ENCODE measurements at places on chromosomes 4 and X. TPM values are rescaled to one million over a fixed set of nuclear protein-coding genes. Genes with fewer than 3 reads are reported as not detected.
A peak's percentile ranks its signal among the peaks of the same experiment; 100 is the strongest.

Gene DCHS2
- total RNA-seq = 0.70 TPM

Gene LRRC66
- total RNA-seq = 0.09 TPM

Gene ELF2
- 49.6 TPM for total RNA-seq

Gene GLRB
- 0.50 TPM for total RNA-seq

GRCh38 chr4:168541266-168541953, 44.6 kb downstream of the PALLD start:
- no peak overlapping the region for H3K4me3 ChIP-seq

DNA sequence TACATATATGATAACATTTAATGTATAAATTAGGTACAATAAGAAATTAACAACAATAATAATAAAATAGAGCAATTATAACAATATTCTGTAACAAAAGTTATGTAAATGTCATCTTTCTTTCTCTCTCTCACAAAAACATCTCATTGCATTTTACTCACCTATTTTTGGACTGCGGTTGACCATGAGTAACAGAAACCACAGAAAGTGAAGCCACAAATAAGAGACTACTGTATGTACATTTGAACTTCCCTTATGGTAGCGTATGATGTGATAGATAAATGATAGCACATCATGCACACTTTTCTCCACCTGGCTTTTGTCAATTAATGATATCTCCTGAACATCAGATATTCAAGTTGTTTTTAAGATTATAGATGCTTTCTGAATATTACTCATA, 80.5 kb downstream of the HNRNPD start:
- H3K27ac ChIP-seq = no peak overlapping the region
- no peaks in the 10 kb centered on the region for H3K36me3 ChIP-seq
- no peak for DNase-seq
- no peaks in the 10 kb centered on the region for H3K4me1 ChIP-seq

DNA sequence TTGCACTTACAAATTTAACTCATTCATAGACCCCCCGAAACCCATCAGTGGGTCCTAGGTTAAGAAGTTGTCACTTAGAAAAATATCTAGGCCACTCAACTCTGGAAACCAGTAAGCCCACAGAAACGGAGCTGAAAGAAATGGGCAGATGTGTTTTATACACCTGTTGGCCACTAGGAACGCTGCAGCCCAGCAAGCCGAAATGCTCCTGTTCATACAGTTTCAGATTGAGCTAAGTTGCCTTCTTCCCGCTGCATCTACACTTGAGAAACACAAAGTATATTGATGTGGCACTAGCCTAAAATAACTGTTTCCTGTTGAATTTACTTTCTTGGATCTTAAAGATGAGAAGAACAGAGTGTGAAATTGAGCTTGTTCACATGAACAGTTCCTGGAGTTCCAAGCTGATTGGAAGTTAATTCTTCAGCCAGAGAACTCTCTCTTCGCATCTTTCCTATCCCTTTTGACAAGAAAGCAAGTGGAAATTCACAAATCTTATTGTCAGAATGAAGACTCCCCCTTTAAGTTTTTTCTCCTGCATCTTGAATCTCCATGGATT, 174.1 kb downstream of the RBMX2 start:
- no peaks in the 10 kb centered on the region for H3K27me3 ChIP-seq
- H3K4me1 ChIP-seq = no peaks in the 10 kb centered on the region
- no peak overlapping the region for H3K27ac ChIP-seq
- H3K4me3 ChIP-seq = no peak overlapping the region
- peaks cover 6% of the 10 kb centered on the region for H3K36me3 ChIP-seq
- DNase-seq = peak; percentile 38

DNA sequence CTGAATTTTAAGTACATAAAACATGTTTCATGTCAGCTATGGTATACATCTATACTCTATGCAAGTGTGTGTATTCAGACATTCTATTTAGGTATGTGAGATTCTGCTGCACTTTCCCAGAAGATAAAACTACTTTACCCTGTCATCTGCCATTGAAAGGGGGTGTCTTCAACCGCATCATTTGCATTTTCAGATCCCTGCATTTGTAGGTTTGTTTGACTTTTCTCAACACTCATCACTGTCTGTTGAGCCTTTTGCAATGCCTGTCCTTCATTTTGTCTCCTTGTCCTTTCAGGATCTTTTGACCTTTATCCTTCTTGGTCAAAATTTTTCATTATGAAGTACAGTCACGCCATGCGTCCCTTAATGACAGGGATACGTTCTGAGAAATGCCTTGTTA, 103.5 kb downstream of the TMA16 start:
- H3K36me3 ChIP-seq = no peaks in the 10 kb centered on the region
- H3K27me3 ChIP-seq = no peaks in the 10 kb centered on the region
- H3K4me1 ChIP-seq = no peaks in the 10 kb centered on the region
- H3K27ac ChIP-seq = no peak overlapping the region
- no peak for DNase-seq

GRCh38 chr4:101103381-101104142, 243.8 kb downstream of the PPP3CA start:
- no peaks in the 10 kb centered on the region for H3K27me3 ChIP-seq
- DNase-seq = no peak
- H3K27ac ChIP-seq = no peak overlapping the region

DNA sequence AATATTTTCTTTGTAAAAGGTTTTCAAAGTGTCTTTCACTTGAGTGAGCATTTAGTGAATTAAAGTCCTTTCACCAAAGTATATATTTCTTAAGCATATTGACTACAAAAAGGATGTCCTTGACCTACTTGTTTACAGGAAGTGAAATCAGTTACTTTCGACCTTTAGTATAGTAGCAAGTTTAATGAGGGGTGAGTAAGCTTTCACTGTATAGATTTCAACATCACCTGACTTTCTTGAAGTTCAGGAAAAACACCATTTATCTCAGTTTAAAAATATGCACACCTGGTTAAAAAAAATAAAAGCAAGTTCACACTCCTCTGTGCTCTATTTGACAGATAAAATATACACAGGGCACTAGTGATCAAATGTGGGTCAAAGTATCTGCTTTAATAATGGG, 88.1 kb downstream of the CCSER1 start:
- DNase-seq = no peak
- no peak overlapping the region for H3K4me3 ChIP-seq
- no peaks in the 10 kb centered on the region for H3K27me3 ChIP-seq
- H3K4me1 ChIP-seq = peaks cover 6% of the 10 kb centered on the region

GRCh38 chr4:181443021-181443420, 800.2 kb upstream of the TENM3 start:
- no peaks in the 10 kb centered on the region for H3K36me3 ChIP-seq
- no peak overlapping the region for H3K27ac ChIP-seq
- H3K27me3 ChIP-seq = no peaks in the 10 kb centered on the region
- DNase-seq = no peak
- no peak overlapping the region for H3K4me3 ChIP-seq

- H3K4me3 ChIP-seq = peak overlapping the region; percentile 94
- peak; percentile 95 for DNase-seq
- H3K4me1 ChIP-seq = peaks cover 6% of the 10 kb centered on the region
Observed at GRCh38 chrX:122220644-122221373, 963.3 kb upstream of the GRIA3 start.

DNA sequence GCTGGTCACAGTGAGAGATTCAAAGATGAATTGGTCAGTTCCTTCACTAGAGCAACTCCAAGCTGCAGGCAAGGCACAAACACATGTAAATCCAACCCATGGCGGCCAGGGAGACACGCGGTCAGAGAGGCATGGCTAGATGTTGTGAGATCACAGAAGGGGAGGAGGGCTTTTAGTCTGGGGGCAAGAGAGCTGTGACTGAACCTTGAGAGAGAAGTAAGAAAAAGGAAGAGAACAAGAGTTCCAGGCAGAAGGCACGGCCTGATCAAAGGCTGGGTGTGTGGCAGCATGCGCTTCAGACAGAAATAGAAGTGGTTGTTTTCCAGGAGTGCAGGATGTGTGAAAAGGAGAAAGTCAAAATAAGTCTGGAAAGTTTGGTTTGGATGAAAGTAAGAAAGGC, 15.9 kb downstream of the CCDC149 start:
- no peaks in the 10 kb centered on the region for H3K36me3 ChIP-seq
- H3K27ac ChIP-seq = no peak overlapping the region
- H3K4me3 ChIP-seq = no peak overlapping the region
- H3K4me1 ChIP-seq = peaks cover 3% of the 10 kb centered on the region
- no peak for DNase-seq

DNA sequence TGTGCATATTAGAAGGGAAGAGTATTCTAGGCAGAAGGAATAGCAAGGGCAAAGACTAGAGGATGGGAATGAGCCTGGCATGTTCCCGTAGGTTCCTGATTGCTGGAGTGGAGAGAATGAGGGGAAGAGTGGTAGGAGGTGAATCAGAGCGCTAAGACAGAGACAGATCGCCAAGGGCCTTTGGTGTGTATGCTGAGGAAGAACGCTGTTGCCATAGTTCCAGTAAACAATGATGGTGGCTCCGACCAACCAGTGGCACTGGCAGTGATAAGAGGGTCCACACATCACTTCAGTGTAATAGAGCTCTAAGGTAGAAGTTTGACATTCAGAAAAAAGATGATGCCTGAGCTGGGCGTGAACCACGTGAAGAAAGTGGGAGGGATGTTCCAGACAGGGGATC, 966 bp downstream of the TBC1D25 start:
- no peaks in the 10 kb centered on the region for H3K27me3 ChIP-seq
- no peak overlapping the region for H3K27ac ChIP-seq
- H3K4me1 ChIP-seq = no peaks in the 10 kb centered on the region
- peak overlapping the region; percentile 91 for H3K4me3 ChIP-seq
- DNase-seq = no peak
- peaks cover 7% of the 10 kb centered on the region for H3K36me3 ChIP-seq

DNA sequence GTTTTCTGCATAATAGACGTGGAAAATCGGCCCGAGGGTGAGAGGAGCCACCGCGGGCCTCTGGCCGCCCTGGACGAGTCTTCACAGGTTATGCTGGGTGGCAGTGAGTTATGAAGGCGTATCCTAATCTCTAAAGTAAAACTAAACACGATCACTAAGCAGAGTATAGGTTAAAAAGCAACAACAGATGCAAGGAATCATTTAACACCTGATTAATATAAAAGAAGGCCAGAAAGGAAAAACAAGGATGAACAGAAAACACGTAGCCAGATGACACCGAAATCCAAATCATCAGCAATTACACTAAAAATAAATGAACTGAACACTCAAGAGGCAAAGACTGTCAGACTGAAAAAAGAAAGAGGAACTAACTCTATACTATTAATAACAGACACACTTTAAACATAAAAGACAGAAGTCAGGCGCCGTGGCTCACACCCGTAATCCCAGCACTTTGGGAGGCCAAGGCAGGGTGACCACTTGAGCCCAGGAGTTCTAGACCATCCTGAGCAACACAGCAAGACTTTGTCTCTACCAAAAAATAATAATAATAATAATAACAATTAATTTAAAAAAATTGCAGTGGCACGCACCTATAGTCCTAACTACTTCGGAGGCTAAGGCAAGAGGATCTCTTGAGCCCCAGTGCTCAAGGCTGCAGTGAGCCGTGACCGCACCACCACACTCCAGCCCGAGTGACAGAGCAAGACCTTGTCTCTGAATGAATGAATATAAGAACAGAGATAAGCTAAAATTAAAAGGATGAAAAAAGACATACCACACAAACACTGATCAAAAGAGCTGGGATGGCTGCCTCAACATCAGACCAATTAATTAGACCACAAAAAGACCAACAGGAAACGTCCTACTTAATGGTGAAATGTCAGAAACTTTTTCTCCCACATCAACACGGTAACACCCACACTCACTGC, 30.0 kb downstream of the CTBP1 start:
- H3K4me1 ChIP-seq = no peaks in the 10 kb centered on the region
- DNase-seq = no peak
- H3K27me3 ChIP-seq = no peaks in the 10 kb centered on the region
- no peak overlapping the region for H3K27ac ChIP-seq

GRCh38 chr4:48813964-48814363, 16.9 kb upstream of the OCIAD1 start:
- no peak overlapping the region for H3K27ac ChIP-seq
- H3K36me3 ChIP-seq = no peaks in the 10 kb centered on the region

DNA sequence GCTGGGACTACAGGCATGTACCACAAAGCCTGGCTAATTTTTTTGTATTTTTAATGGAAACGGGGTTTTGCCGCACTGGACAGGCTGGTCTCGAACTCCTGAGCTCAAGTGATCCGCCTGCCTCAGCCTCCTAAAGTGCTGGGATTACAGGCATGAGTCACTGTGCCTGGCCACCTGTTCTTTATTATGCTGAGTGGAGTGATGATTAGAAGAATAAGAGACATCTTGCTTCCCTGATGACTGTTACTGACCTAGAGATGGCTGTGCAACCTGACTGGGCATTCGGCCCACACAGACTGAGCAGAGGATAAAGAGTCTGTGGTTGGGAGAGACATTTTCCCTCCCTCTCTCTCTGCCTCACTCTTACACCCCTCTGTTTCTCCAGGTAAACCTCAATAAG, 56.7 kb downstream of the SPINK2 start:
- no peak for DNase-seq
- H3K36me3 ChIP-seq = no peaks in the 10 kb centered on the region
- H3K4me3 ChIP-seq = no peak overlapping the region
- no peaks in the 10 kb centered on the region for H3K4me1 ChIP-seq

GRCh38 chr4:180814875-180815417, 1428.3 kb upstream of the TENM3 start:
- no peak for DNase-seq
- no peaks in the 10 kb centered on the region for H3K27me3 ChIP-seq
- no peaks in the 10 kb centered on the region for H3K36me3 ChIP-seq
- H3K27ac ChIP-seq = no peak overlapping the region
- H3K4me3 ChIP-seq = no peak overlapping the region
